ENCODE measurements at places on chromosomes 12 and 14.

DNA sequence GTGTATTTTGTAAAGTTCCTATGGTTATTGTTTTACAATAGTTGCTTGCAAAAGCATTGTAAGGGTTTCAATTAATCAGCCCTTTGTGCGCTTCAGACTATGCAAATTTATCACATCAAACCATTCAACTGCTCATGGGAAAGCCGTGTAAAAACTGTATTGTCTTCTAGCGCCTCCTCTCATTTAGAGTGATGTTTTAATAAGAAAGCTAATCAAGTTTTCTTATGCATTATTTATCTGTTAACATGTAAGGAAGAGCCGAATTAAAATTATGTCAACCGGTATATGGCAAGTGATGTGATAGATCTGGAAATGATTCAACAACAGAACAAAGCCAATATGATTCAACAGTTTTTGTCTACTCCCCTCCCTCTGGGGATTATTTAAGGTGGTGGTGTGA is 92.5 kb upstream of the RFX4 start:
- DNase-seq, result no peak

DNA sequence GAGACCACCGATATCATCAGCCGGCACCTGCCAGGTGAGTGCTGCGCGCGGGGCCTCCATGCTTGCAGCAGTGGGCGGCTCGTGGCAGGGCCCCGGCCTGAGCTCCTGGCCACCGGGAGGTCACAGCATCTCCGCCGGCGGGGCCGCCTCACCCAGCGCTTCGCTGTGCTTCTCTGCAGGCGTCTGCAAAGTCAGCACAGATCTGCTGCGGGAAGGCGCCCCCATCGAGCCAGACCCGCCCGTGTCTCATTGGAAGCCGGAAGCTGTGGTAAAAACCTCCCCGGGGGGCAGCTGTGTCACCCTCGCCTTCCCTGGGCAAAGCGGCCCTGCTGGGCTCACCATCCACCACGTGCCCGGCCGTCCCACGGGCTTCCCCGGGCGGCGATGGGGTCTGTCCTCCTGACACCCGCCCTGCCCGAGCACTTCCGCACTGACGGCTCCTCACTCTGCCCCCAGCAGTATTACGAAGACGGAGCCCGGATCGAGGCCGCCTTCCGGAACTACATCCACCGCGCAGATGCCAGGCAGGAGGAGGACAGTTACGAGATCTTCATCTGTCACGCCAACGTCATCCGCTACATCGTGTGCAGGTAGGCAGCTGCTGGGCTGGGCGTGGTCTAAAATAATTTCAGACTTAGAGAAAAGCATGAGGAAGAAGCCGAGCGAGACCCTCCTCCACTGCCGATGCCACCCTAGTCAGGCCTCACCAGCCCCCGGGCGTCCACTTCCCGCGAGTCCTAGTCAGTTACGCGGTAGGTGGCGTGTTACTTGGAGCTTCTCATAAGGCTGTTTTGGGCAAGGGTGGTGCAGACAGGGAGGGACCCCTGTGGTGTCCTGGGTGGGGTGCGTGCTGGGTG is 7.1 kb downstream of the PGAM5 start:
- peak; percentile 32 for DNase-seq

- DNase-seq, result peak; percentile 89
Observed at GRCh38 chr14:53044486-53044885, 93.6 kb upstream of the FERMT2 start.

- DNase-seq, result no peak
Observed at GRCh38 chr14:67572608-67573007, 27.5 kb downstream of the PIGH start.

GRCh38 chr12:125852679-125853078 is 787.4 kb downstream of the AACS start:
- DNase-seq, result no peak

GRCh38 chr14:72920008-72920407 is 6.3 kb upstream of the DCAF4 start:
- no peak for DNase-seq

DNA sequence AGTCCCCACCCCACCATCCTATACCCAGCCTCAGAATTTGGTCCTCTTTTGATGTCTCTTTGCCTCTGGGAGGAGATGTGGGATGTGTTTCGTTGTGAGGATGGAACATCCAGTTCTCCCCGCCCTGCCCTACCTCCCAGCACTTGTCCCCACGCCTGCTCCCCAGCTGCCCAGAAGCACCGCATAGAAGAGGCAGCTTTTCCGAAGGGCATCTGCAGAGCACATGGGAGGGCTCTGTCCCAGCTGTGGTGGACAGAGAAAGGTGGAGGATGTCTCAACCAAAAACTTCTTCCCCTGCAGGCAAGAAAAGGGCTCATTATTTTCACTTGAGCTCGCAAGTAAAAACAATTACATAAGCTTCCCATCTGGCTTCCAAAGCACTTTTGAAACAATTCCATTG is 302.6 kb downstream of the PCNX1 start:
- DNase-seq, result no peak

DNA sequence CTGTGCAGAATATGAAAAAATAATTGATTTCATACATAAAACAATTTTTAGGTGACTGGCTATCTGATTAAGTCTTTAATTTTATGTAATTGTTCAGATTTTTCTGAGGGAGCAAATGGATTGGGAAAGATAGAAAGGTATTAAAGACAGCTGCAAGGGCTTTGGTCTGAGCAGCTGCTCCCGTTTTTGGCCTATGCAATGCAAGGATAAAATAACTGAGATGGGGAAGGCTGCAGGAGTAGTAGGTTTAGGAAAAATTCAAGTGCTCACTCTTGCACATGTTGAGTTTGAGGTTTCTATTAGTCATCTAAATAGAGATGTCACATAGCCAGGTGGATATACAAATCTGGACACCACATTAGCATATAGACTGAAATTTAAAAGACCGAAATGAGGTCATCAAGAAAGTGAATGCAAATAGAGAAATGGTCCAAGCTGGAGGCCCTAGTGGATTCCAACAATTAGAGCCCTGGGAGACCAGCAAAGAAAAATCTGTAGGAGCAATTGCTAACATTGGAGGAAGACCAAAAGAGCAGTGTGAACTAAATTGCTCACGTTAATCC is 144.0 kb downstream of the PPFIA2 start:
- DNase-seq, result no peak

DNA sequence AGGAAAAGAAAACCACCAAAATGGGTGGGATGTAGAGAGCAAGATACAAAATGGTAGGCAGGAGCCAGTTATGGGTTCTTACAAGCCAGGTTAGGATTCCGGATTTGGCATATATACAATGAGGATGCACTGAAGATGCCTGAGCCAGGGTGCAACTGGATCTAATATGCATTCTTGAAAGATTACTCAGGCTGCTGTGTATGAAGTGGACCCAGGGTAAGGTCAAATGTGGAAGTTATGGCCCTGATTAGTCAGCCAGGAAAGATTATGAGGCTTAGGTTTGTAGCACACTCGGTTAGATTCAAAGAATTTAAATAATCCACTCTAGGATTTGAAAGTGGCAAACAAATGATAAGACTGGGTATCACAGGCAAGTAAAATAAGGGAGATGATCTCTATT is 1750.7 kb upstream of the FLRT2 start:
- no peak for DNase-seq

Data from GM23248 (cell line).